ENCODE measurements at places on chromosomes 1 and 21.

GRCh38 chr1:103779932-103780331 lies 30.2 kb downstream of the AMY1C start:
- DNase-seq = no peak

GRCh38 chr1:110053552-110054428 lies 16.7 kb downstream of the ALX3 start:
- DNase-seq = peak; percentile 22

DNA sequence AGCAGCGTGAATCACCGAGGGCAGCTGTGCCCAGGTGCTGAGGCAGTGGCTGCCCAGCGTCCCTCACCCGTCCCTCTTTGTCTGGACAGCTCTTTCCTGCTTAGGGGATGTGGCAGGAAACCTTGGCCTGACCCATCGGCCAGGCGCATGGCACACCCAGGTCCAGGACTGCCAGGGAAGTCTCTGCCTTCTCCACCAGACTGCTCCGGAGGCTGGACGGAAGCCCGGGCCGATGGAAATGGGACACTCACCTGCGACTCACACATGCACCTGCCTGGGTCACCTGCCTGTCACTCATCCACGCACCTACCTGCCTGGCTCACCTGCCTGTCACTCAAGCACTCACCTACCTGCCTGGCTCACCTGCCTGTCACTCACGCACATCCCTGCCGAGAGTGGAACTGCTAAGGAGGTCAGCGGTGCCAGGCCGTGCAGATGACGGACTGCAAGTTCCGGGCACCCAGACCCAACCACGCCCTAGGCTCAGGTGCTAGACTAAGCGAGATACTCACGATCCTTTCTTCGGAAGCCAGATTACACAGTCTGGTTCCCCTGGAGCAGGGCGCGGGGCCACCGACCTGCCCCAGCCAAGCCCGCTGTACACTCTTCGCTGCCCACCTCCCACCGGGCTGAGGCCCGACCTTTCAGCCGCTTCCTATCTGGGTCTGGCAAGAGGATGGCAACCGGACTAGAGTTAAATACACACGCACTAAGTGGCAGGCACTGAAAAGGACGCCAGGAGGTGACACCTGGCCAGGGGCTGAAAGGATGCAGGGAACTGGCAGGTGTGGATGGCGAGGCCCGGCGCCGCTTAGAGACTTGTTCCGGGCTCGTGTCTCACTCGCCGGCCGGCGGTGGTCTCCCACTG lies 1.1 kb downstream of the UBE2J2 start:
- DNase-seq = no peak

DNA sequence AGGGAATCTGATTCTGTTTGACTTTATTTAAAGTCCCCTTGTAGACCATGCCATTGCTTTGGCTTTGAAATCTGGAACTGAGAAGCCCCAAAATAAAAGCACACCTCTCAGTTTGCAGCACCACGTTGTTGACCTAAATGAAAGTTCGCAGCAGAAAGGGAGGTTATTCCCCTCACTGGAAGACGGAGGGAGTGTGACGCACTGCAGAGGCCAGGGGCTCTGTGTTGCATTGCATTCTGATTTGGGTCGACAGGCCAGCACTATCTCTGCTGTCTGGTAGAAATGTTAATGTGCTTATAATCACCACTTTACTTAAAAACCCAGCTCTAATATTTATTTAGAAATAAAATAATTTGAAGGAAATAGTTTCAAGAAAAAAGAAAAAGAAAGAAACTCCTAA lies 675.2 kb upstream of the NR5A2 start:
- no peak for DNase-seq

- no peak for DNase-seq
Observed at GRCh38 chr1:8455700-8456307, 137.9 kb downstream of the SLC45A1 start.

GRCh38 chr1:50702395-50702794 lies 257.7 kb downstream of the FAF1 start:
- no peak for DNase-seq

- peak; percentile 57 for DNase-seq
Observed at GRCh38 chr21:37060296-37060695, 12.6 kb downstream of the PIGP start.

DNA sequence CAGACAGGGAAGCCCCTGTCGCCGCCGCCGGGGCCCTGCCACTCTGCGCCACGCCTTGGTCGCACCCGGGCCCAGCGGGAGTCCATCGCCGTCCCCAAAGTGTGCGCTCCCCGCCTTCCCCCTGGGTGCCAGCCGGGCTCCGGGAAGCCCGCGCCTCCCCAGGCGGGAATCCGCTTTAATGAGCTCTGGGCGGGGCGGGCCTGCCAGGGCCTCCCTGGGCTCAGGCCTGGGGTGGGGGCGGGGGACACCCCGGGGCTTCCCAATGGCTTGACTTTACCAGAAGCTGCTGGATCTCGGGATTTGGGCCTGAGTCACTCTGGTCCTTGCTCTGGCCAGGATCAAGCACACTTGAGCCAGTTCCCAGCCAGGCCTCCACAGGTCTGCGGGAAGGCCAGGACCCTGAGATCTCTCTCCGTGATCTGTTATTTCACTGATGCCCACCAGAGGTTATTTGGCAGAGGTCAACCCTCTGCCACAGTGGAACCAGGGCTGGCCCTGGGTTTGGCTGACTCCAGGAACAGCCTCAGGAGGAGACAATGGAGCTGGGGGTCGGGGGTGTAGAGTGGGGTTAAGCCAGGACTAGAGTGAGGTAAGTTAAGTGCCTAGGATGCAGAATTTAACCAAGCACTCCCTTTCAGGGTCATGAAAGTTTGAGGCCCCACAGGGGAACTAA lies 178.4 kb upstream of the EDN2 start:
- no peak for DNase-seq

Data from foreskin melanocyte (primary cell).